ENCODE measurements at places on chromosomes 4 and X. TPM values are rescaled to one million over a fixed set of nuclear protein-coding genes. Genes with fewer than 3 reads are reported as not detected.

GAGE12F gene
- 0.82 TPM for total RNA-seq

GATA1 gene
- 0.26 TPM for total RNA-seq

GRCh38 chrX:97850911-97851310 lies 967.2 kb downstream of the RPA4 start:
- peaks cover 25% of the 10 kb centered on the region for H3K36me3 ChIP-seq
- no peak for DNase-seq
- no peaks in the 10 kb centered on the region for H3K27me3 ChIP-seq
- H3K4me1 ChIP-seq = no peaks in the 10 kb centered on the region
- H3K27ac ChIP-seq = no peak overlapping the region
- H3K4me3 ChIP-seq = no peak overlapping the region

DNA sequence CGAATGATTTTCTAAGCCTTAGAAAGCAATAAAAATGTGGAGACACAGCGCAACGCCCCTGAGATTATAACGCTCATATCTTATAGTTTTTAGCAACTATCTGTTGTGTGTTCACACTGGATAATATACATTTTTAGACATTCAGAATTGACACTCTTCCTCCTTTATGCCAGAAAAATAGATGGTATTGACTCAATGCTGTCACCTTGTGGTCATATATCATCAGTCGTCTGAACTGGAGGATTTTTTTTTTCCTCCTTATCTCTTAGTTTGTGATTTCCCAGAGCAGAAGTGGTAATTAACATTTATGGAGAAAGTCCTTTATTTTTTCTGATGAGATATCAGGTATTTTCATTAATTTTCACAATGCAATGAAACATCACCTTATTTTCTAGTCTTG lies 759.6 kb downstream of the RAB28 start:
- no peak overlapping the region for H3K4me3 ChIP-seq
- no peaks in the 10 kb centered on the region for H3K27me3 ChIP-seq
- no peak for DNase-seq
- peaks cover 12% of the 10 kb centered on the region for H3K4me1 ChIP-seq
- no peaks in the 10 kb centered on the region for H3K36me3 ChIP-seq
- no peak overlapping the region for H3K27ac ChIP-seq

USP51 gene
- 6.4 TPM for total RNA-seq
